AG20443 (cell line): ENCODE measurements at places on chromosomes 2 and 18.
A peak's percentile ranks its signal among the peaks of the same experiment; 100 is the strongest.

- no peak for DNase-seq
Observed at GRCh38 chr2:32691678-32692077, 63.8 kb downstream of the TTC27 start.

- DNase-seq: no peak
Observed at GRCh38 chr2:129762386-129763189, 216.9 kb upstream of the RAB6C start.

DNA sequence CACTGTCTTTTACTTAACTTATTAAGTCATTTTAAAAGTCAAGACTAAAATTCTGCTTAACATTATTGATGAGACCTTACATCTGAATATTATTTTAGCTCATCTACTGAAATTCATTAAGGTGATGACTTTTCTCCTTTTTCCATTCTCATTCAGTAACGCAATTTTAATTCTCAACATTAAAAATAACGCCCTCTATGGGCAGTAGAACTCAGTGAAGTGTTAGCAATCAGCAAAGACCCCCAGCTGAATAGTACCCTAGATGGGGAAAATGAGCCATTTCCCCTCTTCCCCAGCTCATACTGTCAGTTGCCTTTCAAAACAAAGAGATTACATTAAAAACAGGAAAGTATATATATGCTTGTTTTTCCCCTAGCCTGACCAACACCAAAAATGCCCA, 203.3 kb downstream of the NR4A2 start:
- DNase-seq: no peak

- DNase-seq: peak; percentile 84
Observed at GRCh38 chr2:11738589-11739436, 7.6 kb upstream of the LPIN1 start.

GRCh38 chr2:169362118-169362893, at the start of gene LRP2:
TSS of gene LRP2 (minus strand) at chr2:169362534. CDS start at chr2:169362399, 135 bp downstream.
- DNase-seq: peak; percentile 21

GRCh38 chr18:48806551-48807261, 144.1 kb downstream of the SMAD7 start:
- peak; percentile 79 for DNase-seq

- DNase-seq: no peak
Observed at GRCh38 chr2:148255929-148256328, 235.0 kb downstream of the MBD5 start.
